ENCODE measurements at places on chromosomes 2 and 18.

- no peak for DNase-seq
Measured at GRCh38 chr2:152466980-152467676, 132.2 kb downstream of the FMNL2 start.

DNA sequence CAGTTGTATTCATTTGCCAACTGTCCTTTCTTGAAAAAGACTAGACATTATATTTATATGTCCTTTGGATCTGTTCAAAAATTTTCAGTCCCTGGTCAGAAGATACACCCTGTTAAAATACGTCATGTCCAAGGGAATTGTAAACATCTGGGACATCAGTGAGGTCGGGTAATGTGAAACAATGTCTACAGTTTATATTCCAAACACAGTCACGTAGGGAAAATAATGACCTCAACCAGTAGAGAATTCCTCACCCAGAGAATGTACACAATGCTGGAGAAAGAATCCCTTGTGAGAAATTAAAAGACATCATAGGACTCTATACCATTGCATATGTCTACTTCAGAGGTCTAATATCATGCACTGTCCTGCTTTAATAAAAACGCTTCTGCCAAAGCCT is 888.0 kb upstream of the CHAC2 start:
- no peak for DNase-seq

DNA sequence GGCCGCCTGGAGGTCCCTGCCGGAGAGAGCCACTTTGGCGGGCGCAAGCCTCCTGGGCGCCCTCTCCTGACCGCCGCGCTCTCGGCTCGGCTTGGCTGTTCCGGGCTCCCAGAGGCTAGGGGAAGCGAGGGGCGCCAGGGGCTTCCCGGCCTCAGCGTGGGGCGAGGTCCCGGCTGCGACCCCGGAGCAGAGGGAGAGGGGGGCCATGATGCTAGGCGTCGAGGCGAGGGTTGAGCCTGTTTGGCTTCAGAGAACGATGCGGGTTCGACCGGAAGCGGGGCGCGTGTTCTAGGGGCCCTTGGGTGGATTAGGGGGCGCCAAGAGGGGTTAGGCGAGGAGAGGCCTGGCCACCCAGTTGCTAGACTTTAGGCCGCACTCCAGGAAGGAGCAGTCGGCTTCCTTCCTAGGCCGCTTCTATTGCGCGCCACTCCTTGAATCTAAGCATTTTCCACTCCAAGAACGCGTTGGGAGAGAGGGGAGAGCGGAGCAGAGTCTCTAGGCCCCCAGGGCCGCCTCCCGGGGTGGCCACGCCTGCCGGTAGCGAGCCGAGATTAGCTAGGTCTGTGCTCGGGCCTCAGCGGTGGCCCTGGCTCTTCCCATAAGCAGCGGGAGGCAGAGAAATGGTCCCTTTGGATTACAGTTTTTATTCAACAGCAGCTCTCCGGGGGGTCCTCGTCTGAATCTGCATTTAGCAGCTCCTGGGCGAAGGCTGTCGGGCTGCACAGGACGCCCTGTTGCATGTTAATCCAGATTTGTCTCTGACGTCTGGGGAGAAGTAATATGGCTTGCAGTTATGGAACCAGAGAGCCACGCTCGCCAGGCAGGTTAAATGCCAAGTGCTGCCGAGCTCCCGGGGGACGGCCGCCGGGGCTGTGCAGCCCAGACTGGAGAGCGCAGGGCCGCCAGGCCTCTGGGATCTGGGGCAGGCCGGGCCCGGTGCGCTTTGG is 11.3 kb downstream of the MEIS1 start:
- no peak for DNase-seq

GRCh38 chr2:151627353-151627752 is 106.9 kb downstream of the NEB start:
- no peak for DNase-seq

DNA sequence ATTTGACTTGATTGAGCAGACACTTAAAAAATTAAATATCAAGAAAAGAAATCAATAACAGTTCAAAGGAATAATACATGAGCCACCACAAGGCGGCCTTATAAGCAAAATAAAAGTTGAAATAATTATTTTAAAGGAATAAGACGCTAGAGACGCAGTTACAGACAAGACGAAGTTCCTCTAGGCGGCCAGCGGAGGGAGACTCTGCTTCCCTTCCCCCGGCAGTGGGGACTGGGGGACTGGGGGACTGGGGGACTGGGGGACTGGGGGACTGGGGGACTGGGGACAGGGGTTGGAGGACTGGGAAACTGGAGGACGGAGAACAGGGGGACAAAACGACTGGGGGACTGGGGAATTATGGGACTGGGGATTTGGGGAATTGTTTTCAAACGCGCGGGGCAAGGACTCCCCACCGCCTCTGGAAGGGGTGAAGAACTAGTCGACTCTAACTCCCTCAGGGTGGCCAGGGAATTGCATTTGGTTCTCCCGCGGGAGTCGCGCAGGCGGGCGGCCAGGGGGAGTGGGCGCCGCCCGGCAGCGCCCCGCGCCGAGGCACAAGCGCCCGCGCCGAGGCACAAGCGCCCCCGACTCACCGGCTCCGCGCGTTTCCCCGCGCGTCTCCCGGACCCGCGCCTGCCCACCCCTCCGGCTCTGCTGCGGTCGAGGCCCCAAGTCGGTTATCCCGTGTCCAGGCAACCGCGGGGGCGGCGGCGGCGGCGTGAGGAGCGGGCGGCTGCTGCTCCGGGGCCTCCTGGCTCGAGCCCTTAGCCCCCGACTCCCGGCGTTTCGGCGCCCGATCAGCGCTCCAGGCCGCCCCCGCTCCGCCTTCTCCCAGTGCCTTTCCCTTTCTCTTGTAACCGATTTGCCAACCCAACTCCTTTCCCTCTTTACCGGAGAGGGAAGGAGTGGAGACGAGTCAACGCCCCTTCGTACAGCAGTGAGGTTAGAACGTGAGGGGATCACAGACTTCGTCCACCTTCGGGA is at the start of gene CCDC178:
CCDC178 (minus strand) TSS at position 662 of the 984 bp plus-strand sequence. CDS start 28,633 bp downstream, outside the sequence.
- DNase-seq: no peak

GRCh38 chr2:144659731-144660275 is 139.9 kb upstream of the ZEB2 start:
- DNase-seq: no peak

GRCh38 chr2:147390475-147390874 is 454.4 kb upstream of the ACVR2A start:
- DNase-seq: no peak

Measured in NCI-H187 (cell line).